Cortex of kidney (tissue), 1 donor: ENCODE measurements at places on chromosomes 5 and 9.

- DNase-seq = no peak
Measured at GRCh38 chr5:81757404-81757803, 6.5 kb upstream of the SSBP2 start.

DNA sequence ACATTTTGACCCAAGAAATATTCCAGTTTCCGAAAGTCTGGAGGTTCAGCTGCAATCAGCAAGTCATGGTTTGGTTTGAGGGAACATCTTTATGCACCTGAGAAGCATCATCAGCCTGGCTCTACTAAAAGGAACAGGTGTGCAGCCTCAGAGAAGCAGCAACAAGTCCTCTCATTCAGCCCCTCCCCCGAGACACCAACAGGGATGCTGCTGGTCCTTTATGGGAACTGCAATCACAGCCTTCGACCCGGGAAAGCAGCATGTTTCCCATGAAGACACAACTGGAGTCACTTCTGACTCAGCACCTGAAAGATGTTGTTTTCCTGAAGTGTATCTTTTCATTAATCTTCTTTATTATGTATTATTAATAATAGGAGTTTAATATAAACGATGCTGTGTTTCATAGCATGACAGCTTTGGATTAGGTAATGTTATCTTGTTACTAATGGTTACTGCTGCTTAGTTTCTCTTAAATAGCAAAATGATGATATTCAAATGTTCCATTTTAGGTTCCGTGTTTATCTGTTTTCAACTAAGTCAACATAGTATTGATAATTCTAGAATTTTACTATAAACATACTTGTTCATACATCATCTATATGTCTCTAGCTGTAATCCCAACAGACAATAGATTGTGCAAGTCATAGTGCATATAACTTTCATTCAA lies 15.6 kb upstream of the NREP start:
- DNase-seq = no peak

DNA sequence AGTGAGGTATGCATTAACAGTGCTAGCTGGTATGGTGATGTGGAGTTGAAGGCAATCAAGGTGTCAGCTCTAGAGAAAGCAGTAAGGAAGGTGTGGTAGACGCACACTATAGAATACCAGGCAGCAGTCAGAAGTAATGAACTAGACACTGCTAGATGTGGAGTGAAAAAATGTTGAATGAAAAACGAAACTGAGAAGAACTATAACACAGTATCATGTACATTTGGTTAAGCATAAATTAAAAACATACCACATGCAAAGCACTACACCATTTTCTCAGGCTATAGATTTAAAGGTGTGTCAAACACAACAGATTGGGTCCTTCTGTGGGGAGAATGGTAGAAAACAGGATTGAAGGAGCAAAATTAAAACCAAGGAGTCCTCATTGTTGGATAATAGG lies 15.4 kb downstream of the ZNF622 start:
- DNase-seq = no peak

GRCh38 chr5:23064710-23065109 lies 211.6 kb upstream of the CDH12 start:
- no peak for DNase-seq

GRCh38 chr5:59319250-59319649 lies 574.3 kb downstream of the PDE4D start:
- DNase-seq = no peak

DNA sequence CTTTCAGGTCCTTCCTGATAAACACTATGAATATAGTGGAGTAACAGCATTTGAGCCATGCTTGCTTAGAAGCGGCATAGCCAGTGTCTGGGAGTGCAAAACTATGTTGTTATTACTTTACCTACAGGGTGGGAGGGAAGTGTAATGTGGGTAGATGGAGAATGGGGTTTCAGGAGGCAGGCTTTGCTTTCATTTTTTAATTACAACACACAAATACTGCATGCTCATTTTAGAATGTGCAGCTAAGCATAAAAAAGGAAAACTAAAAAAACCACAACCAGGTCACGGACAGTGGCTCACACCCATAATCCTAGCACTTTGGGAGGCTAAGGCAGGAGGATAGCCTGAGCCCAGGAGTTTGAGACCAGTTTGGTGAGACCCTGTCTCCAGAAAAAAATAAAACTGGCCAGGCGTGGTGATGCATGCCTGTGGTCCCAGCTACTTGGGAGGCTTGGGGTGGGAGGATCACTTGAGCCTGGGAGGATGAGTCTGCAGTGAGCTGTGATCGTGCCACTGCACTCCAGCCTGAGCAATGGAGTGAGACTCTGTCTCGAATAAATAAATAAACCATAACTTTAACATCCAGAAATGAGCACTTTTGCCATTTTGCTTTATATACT lies 20.2 kb downstream of the HAVCR1 start:
- no peak for DNase-seq

DNA sequence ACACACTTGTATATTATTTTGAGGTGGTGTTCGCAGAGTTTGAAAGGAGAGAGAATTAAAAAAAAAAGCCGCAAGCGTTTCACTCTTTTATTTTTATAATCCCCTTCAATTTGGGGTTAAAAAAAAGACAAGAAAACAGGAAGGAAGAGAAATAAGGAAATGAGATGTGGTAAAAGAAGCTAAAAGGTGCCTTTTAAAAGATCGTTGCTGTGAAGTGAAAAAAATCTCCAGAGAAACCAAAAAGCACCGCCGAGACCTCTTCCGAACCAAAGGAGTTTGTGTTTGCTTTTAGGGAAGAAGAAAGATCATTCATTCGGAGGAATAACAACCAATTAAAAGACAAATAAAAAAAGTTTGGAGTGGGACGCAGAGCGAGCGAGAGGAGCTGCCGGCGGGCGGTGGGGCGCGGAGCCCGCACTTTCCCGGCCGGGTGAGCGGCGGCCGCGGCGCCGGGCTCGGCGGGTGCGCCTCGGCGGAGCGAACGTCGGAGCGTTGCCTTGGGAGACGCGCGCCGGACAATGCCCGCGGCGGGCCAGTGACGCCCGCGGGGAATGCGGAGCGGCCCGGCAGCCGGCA lies 355 bp downstream of the TLE4 start:
- DNase-seq = no peak

- DNase-seq = no peak
Measured at GRCh38 chr5:115857057-115857479, 15.3 kb downstream of the AP3S1 start.
